BE2C (cell line): ENCODE measurements at places on chromosomes 16 and 17.
A peak's percentile ranks its signal among the peaks of the same experiment; 100 is the strongest.

DNA sequence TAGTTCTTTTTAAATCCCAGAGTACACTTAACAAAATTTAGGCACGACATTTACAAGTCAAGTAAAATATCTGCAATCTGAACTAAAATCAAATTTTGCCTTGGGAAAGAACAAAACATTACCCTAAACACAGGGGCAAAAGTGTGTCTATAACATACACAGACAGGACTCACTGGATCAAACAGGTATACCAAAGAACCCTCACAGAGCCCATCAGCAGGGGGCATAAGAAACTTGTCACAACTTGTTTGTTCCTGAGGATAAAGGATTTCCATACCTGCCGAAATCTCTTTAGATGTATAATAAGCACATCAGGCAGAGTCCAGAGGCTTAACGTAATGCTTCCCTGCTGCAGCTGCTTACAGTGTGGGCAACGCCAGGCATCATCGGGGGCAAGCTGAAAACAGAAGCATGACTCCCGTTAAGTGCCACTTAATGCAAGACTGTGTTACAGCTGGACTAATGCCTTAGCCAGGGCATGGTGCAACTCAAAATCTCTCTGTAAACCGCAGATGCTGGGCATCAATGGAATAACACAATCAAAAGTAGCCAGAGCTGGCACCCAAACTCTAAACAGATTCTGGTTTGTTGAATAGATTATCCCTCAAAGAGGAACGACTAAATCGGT lies 67.0 kb downstream of the USP31 start:
- no peak for DNase-seq

GRCh38 chr17:82107341-82107860 lies 9.4 kb upstream of the FASN start:
- peak; percentile 39 for DNase-seq

GRCh38 chr16:89863741-89864526 lies 9.5 kb upstream of the TCF25 start:
- DNase-seq = no peak

DNA sequence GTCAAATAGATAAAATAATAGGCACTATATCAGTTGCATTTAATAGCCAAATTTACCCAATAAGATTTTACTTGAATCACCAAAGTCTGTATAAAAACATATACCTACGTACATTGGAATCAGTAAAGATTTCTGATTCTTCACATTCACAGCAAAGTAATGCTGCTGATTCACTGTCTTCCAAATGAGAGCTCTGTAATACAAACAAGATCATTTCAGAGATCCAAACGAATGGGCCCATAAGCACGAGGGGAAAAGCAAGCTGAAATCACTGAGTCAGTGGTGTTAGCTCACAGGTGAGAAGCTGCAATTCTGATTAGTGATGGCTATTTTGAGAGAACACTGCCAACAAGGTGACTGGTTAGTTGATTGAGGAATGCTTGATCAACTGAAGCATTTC lies 81.3 kb downstream of the SSH2 start:
- no peak for DNase-seq

DNA sequence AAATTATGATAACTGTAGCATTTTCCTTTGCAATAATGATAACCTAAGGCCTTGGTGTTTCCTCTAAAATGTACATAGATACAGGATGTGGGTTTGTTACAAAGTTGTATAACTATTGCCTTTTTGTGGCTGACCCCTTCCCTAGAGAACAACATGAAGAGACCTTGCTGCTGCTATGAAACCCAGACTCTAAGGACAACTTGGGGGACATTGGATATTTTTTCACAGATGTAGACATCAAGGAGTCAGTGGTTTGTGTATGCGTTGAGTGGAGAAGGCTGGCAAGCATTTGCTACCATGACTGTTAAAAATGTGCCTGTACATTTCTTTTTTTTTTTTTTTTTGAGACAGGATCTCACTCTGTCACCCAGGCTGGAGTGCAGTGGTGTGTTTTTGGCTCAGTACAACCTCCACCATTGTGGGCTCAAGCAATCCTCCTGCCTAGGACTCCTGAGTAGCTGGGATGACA lies 12.3 kb downstream of the HMOX2 start:
- DNase-seq = no peak

- DNase-seq = no peak
Measured at GRCh38 chr17:12568358-12569251, 97.1 kb upstream of the MYOCD start.

- DNase-seq = no peak
Measured at GRCh38 chr17:79803997-79804855, 7.3 kb upstream of the CBX8 start.
